ENCODE measurements at places on chromosomes 11 and 22. TPM values are rescaled to one million over a fixed set of nuclear protein-coding genes. Genes with fewer than 3 reads are reported as not detected.

- DNase-seq: peak; percentile 30
These were observed at the start of gene SULT4A1 for GRCh38 chr22:43862074-43862881. Gene SULT4A1 (minus strand): TSS chr22:43862513. CDS start chr22:43862382, 131 bp downstream.

DNA sequence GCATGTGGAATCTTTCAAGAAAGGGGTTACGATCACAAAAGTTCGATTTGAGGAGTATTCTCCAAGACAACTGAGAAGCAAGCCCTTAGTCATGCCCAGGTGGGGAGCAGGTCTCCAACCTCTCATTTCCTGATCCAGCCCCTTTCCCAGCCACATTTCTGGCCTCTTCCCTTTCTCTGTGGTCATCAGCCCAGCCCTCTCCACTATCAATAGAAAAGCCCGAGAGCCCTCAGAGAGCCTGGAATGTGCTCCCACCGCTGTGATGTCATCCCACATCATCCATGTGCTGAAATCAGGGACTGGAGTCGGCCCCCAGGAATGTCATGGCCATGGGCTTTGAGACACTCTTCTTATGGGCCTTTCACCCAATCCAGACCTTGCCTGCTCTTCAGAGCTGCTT, 62.6 kb downstream of the KCNJ1 start:
- DNase-seq: no peak

Gene OR4X2
- not detected for total RNA-seq

- DNase-seq: no peak
These were observed 579.4 kb downstream of the JRKL start for GRCh38 chr11:96969251-96969650.

- no peak for DNase-seq
These were observed 12.4 kb upstream of the SYN3 start for GRCh38 chr22:33070600-33070999.

DNA sequence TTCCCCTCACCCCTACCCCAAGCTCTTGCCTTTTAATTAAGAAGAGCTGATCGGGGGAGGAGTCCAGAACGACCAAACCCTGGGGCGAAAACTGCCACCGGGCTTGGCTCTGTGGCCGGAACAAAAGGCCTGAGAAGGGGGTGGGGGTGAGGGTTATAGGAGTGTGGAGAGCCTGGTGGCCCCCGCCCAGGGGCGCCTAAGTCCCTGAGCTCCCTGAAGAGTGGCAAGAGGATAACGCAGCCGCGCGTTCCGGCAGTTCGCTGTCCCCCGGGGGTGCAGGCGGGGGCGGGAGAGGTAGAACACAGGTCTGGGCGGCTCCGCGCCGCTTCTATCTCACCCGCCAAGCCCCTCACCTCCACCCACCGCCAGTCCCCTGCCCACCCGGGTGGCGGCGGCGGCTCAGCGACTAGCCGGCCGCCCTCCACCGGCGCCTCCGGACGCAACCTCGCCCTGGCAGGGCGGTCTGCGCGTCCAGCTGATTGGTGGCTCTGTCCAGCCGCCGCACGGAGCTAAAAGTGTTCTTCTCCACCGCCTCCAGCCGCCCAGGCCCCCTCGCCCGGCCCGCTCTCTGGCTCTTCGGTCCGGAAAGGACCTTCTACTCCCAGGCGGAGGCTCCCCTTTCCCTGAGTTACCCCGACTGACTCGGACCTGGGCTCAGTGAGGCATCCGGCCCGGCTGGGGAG, 18.7 kb upstream of the BDNF start:
- DNase-seq: peak; percentile 8

Gene NDUFS8
- total RNA-seq: 108 TPM

DNA sequence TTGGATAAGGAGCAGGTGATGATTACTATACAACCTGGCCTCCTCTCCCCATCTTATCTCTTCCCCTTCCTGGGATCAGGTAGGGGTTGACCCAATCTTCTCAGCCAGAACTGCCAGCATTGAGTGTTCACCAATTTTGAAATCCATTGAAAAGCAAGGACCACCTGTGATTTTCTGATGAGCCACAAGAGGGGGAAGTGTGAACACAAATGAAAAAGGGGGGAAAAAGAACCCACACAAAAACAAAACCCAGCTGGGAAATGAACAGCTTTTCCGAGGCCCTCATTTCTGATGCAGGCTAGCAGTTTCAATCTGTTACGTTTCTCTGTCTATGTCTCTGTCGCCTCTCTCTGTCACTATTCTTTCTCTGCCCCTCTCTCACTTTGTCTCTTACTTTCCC, 161.9 kb downstream of the INSC start:
- DNase-seq: no peak

DNA sequence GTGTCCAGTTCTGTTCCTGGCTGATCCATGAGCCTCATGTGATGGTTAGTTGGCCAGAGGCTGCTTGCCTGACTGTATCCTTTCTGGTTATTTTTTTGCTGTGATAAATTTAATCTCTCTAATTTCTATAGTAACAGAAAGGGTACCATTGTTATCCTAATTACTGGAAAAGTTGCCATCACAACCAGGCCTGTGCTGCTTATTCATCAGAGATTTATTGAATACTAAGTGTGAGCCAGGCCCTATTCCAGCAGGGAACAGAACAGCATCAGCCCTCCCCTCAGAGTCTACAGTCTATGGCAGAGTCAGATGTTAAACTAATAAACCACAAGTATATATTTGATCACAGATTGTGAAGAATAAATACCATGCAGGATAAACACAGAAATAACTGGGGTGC, 86.8 kb downstream of the DEPDC5 start:
- DNase-seq: no peak

GRCh38 chr11:113979431-113979830, 4.5 kb downstream of the HTR3A start:
- DNase-seq: no peak

GRCh38 chr22:49995041-49995360, 17.6 kb downstream of the IL17REL start:
- peak; percentile 5 for DNase-seq

- no peak for DNase-seq
These were observed 1.4 kb downstream of the CDC42BPG start for GRCh38 chr11:64842851-64843685.

- no peak for DNase-seq
These were observed 104.2 kb downstream of the MTNR1B start for GRCh38 chr11:93073508-93074280.

DNA sequence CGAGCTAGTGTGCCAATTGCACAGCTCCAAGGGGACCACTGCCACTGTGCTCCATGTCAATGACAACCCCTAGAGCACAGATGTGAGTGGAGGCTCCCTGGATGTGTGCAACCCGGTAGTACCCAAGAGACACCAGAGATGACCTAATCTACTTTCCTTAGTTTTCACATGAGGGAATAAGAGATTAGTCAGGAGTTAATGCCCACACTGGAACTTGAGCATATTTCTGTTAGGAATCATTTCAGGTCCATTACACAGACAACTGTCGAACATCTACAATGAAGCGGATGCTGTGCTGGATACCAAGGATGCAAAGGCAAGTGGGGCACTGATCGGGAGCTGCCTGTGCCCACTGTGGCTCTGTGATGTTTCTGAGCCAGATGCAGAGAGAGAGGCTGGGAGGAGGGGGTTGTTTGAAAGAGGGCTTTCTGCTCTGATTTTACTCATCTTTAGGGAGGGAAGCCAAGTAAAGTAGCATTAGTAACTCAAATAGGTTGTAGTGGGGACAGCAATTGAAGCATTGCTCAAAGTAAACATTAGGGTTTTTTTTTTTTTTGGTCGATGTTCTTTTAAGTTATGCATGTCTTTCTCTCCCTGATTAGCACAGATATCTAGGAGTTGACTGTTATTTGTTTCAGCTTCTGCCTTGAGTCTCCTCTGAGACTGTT, 82.5 kb upstream of the SORL1-AS1 start:
- DNase-seq: no peak

Gene BTG4
- total RNA-seq: not detected

All from activated CD4-positive, alpha-beta T cell treated with anti-CD3 and anti-CD28 coated beads for 36 hours (primary cell).